ENCODE measurements at places on chromosomes 7 and 10.

DNA sequence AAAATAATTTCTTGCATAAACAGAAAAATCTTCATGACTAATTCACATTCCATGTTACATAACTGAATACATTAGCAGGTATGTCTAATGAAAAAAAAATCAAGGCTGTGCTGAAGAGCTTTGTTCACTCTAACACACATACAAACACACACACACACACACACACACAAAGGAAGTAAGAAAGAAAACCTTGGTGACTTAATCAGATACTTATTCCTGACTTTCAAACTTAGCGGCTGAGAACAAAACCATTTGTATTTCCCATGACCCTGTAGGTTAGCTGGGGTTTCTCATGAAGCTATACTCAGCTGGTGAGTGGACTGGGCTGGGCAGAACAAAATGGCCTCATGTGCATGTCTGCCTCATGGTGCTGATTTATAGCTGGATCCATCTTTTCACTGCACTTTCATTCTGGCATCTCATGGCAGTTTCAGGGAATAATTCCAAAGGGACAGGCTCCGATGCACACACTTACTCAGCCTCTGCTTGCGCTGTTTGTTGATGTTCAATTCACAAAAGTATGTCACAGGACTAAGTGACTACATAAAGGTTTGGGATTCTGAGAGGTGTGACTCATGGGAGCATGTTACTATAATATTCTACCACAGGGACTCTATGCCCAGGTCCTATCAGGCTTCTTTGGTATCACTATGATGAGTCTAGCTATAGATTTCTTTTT lies 161.2 kb downstream of the PCLO start:
- DNase-seq: no peak

- no peak for DNase-seq
Measured at GRCh38 chr10:13862546-13863233, 275.9 kb downstream of the PRPF18 start.

DNA sequence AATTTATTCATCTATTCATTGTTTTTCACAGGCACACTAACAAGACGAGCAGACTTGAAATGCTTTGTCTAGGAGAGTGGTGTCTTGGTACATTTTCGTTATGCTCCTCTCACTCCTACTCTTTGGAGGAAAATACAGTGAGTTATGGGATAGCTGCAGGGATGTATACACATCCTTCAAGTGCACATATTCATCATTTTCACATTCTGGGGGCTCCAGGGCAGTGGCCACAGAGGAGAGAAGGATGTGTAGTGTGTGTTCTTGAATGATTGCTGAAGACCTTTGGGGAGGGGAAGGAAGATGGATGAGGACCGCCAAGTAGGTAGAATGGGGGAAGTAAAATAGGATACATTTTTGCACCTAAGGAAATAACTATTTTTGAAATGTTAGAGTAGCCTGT lies 34.8 kb upstream of the ORC5 start:
- DNase-seq: no peak

DNA sequence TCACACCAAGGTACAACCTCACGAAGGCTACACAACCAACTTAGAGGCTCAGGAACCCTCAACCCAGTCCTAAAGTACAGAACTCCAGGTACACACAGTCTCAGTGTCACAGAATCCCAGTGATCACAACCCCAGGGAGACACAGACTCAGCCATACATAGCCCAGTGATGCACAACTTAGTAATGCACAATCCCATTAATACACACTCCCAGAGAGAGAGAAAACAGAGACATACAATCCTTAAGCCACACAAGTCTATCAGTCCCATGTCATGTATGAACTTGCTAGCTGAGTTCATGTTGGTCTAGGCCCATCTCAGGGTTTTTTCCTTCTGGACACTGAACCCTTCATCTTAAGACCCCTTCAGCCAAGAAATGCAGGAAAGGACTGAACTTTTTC lies 4.6 kb downstream of the KCNIP2 start:
- DNase-seq: no peak

DNA sequence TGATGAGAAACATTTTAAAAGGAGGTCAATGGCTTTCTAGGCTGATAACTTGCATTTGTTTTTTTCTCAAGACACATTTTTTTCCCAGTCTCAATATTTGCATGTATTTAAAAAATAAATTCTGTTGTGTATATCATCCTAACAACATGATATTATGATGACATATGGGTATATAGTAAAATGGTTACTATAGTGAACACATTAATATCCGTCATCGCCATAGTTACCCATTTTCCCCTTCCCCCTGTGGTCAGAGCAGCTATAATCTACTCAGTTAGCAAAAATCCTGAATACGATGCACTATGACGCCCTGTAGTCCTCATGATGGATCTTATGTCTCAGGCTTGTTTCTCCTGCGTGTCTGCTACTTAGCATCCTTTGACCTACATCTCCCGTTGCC lies 60.9 kb upstream of the ZPBP start:
- DNase-seq: no peak

DNA sequence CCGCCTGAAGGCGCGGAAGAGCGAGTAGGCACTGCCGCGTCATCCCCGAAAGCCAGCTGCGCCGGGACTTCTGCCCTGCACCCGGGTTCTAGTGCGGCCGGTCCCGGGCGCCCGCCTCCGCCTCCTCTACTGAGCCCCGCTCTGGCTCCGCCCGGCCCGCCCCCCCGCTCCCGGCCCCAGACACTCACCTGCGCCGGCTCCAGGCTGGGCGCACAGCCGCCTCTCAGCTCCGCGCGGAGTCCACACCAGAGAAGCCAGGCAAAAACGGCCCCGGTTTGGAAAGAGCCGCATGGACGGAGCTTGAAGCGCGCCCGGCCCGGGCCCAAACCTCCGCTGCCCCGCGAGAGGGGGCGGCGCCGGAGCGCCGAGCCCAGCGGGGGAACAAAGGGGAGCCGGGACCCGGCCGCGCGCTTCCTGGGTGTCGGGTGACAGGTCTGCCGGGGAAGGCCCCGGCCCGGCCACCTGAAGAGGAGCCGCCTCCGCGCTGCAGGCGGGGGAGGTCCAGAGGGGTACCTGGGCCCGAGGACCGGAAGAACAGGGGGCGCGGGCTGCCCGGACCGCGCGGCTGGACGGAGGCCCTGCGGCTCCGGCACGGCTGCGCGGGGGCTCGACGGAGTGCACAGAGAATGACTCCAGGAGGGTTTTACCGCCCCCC lies 168.2 kb downstream of the NRF1 start:
- no peak for DNase-seq

GRCh38 chr7:22320416-22320815 lies 36.5 kb downstream of the RAPGEF5 start:
- DNase-seq: no peak
